Stimulated activated CD8-positive, alpha-beta memory T cell treated with anti-CD3 and anti-CD28 coated beads, Interleukin-4, amount 100 ng/mL, for 1 hour (primary cell): ENCODE measurements at places on chromosomes 1 and 21.

DNA sequence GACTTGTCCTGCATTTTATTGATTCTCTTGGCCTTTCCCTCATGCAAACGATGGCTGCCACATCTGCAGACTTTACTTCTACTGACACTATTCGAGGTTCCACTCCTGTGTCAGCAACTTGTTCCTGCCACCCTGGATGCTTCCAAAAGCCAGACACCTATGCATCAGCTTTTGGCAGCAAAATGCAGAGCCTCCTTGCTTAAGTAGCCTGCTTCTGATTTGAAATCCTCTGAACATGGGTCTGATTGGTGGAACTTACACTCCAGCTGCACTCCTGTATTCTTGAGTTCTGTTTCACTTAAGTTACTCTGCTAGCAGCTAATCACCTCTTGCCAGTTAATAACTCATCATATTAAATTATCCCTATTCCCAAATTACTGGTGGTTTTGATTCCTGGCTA is 152.1 kb upstream of the FMN2 start:
- no peak for DNase-seq

- DNase-seq: no peak
Measured at GRCh38 chr1:23529146-23530086, 1.6 kb downstream of the E2F2 start.

DNA sequence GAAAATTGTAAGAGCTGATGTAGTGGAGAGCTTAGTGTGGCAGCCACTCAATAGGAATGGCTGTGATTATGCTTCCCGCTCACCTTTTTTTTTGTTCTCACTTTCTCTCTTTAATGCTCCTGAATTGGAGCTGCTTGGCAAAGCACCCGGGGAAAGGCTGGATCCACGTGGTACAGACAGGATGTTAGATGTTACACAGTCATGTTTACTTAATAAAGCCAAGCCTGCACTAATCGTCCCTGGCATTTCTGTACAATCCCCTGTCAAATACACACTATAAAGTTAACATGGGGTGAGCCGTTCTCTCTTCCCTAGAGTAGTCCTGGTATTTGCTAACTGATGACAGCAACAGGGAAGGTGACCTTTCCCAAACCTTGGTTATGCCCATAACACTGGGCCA is 187.8 kb downstream of the ZSCAN20 start:
- no peak for DNase-seq

GRCh38 chr1:36591278-36591677 is 108.6 kb upstream of the CSF3R start:
- no peak for DNase-seq

DNA sequence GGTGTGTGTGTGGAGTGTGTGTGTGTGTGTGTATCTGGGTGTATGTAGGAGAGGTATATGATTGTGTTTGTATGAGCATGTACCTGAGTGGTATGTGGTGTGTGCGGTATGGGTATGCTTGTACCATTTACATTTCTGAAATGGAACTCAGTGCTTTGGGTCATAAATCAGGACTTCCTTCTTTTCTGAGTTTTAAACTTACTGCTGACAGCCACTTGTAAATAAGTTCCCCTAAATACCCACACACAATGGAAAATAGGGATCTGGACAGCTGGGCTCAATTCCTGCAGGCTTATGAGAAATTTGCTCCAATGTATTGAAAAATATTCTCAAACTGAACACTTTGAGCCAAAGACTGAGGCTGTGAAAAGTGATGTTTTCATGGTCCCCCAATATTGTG is 293.6 kb downstream of the HLX start:
- DNase-seq: no peak

DNA sequence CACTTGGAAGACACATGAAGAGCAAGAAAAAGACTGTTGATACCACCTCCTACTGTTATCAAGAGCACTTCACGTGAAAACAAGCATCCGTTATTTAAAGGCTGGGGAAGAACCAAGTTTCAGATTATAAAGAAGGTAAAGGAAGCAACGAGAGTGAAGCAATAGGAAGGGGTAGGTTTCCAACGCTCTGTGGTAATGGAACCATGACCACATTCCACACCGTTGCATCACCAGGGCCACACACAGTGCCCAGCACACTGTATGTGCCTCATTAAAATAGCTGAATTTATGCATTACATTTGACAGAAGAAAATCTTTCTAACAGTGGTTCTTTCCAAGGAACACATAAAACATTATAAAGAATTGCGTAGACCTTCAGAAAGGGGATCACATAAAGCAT is 435.8 kb downstream of the MRPL39 start:
- no peak for DNase-seq
